ENCODE measurements at places on chromosomes 2 and 18.
A peak's percentile ranks its signal among the peaks of the same experiment; 100 is the strongest.

- no peak for DNase-seq
Measured at GRCh38 chr2:13611939-13612338, 895.2 kb downstream of the TRIB2 start.

GRCh38 chr2:99653433-99653832 is 163.6 kb upstream of the REV1 start:
- no peak for DNase-seq

DNA sequence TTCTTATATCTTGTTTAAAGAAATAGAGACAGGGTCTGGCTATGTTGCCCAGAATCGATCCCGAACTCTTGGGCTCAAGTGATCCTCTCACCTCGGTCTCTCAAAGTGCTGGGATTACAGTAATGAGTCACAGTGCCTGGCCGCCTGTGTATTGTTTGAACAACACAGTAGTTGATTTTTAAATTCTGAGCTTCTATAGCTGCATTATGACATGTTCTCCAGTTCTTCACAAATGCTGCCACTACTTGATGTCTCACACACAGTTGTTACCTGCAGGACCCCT is 7.7 kb upstream of the RHOB start:
- DNase-seq: no peak

GRCh38 chr2:170484552-170484951 is 230.6 kb upstream of the SP5 start:
- no peak for DNase-seq

GRCh38 chr18:37180086-37180485 is 351.2 kb downstream of the KIAA1328 start:
- DNase-seq: no peak

- no peak for DNase-seq
Measured at GRCh38 chr2:1968209-1968987, 224.1 kb upstream of the PXDN start.

DNA sequence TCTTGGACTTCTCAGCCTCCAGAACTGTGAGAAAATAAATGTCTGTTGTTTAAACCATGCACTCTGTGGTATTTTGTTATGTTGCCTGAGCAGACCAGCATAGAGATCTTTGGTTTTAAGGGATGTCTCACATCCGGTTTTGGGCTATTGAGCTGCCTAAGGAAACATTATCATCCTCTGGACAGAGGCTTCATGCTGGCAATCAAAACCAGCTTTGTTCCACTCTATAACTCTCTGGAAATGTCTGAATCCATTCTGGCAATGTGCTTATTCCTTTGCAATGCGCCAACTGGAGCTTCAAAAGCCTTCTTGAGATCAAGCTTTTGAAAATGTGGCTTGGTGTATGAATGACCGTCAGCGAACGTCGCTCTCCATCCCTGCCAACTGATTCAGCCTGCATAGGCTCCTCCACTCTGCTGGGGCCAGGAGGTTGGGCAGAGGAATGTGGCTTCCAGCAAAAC is 183.6 kb upstream of the MGAT5 start:
- no peak for DNase-seq

DNA sequence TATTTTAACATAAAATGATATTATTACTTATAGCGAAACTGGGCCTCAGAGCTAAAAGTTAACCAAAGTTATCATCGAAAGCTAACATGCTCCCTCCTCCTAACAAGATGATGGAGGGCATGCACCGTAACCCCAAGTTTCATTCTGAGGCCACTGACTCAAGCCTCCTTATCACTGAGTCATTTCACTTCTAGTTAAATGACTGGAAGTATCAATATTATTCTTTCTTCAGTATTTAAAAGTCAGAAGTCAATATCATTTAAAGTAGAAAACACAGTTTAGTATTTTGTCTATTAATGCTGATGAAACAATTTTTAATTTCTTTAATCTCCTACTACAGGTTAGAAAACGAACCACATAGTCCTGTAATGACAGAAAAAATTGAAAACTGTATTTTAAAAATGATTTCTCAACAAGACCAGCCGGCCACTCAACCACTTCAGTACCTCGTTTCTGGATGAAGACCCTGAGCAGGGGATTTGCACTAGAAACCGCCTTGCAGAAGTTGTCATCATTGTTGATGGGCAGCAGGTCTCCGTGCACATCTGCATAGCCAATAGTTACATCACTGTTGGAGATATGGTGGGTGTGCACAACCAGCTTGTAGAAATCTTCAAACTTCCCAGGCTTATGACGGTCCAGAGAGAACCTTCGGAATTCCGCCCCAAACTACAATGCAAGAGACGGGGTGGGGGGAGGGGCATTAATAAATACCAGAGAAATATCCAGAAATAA is 44.9 kb downstream of the PARD6G start:
- DNase-seq: no peak

DNA sequence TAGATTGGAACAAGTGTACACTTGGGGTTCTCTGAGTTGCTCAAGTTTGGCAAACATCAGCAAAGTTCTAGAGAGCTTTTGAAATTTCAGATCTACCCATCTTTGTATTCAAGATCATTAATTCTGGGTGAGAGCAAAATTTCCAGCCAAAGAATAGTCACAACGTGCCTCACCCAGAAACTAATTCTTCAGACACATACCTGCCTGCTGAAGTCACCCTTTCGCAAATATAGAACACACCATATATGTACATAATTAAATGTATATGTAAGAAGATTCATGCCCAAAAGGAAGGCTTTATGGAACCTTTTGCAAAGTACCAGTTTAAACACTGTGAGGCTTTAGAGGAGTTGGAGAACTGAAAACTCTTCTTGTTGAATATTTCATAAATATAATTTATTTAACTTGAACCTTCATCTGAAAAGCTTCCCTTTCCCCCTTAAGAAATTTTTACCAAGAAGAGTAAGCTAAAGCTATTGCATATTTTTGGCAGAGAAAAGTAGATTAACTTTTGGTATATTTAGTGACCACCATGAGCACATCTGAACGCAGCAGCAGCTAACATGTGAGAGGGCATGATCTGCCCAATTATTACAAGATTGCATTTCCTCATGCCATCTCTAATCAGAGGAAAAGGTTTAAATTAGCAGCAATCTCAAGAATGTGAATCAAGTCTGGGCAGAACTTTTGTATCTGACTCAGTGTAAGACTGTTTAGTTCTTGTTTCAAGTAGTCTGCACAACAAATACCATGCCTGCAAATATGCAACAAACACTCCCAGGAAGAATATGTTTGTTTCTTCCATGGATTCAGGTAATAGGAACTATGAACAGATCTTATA is 8.2 kb downstream of the RND3 start:
- no peak for DNase-seq

DNA sequence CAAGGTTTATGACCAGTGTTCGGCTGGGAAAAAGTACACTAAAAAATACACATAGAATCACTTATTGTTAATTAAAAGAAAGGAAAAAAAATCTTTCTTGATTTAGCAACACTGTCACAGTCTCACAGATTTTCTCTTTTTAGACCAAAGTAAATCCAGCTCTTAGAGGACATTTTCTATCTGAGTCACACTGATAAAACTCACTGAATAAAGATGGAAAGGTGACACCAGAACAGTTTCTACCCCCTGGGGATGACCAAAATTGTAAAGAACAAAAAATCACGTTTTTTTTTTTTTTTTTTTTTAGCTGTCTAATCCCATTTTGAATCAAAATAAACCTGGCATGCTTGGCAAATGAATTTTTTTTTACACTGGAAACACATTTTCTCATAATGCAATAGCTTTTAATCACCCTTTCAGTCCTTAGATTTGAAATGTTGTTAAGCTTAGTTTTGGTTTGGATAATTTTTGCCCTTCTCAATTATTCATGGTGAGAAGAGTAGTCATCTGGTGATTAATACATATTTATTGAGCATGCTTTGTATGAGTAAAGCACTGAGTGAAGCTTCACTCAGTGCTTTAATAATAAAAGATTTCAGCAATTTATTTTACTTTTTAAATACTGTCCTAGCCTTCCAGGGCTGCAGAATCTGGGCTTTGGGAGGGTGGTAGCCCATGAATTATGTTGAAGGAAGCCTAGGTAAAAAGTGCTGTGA is 886.3 kb downstream of the SLC4A3 start:
- no peak for DNase-seq

DNA sequence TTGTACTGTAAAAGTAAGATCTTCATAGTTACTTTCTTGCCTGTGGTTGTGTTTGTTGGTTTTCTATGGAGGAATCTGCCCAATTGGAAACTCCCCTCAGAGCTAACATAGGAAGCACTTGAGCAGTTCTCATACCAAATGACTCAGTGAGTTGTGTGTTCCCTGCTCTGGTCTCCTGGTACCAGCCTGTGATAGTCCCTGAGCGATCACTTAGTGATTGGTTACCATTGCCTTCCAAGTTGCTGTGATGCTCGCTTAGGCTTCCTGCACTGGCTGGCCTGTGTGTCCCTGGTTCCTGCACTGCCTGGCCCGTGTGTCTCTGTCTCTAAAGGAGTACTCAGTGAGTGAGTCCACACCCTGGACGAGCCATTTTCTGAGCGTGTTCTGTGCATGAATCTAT is 133.0 kb downstream of the MAP4K4 start:
- DNase-seq: no peak

- DNase-seq: no peak
Measured at GRCh38 chr2:10948188-10948564, 36.4 kb downstream of the KCNF1 start.

GRCh38 chr2:160145471-160145870 is 54.6 kb downstream of the ITGB6 start:
- DNase-seq: no peak

GRCh38 chr2:25558262-25558661 is 115.1 kb downstream of the DTNB start:
- DNase-seq: peak; percentile 15

GRCh38 chr2:58739033-58739432 is 497.9 kb upstream of the FANCL start:
- DNase-seq: no peak

- no peak for DNase-seq
Measured at GRCh38 chr2:104583811-104584210, 270.1 kb upstream of the POU3F3 start.

GRCh38 chr2:239008677-239009588 is 161.0 kb downstream of the TWIST2 start:
- no peak for DNase-seq

DNA sequence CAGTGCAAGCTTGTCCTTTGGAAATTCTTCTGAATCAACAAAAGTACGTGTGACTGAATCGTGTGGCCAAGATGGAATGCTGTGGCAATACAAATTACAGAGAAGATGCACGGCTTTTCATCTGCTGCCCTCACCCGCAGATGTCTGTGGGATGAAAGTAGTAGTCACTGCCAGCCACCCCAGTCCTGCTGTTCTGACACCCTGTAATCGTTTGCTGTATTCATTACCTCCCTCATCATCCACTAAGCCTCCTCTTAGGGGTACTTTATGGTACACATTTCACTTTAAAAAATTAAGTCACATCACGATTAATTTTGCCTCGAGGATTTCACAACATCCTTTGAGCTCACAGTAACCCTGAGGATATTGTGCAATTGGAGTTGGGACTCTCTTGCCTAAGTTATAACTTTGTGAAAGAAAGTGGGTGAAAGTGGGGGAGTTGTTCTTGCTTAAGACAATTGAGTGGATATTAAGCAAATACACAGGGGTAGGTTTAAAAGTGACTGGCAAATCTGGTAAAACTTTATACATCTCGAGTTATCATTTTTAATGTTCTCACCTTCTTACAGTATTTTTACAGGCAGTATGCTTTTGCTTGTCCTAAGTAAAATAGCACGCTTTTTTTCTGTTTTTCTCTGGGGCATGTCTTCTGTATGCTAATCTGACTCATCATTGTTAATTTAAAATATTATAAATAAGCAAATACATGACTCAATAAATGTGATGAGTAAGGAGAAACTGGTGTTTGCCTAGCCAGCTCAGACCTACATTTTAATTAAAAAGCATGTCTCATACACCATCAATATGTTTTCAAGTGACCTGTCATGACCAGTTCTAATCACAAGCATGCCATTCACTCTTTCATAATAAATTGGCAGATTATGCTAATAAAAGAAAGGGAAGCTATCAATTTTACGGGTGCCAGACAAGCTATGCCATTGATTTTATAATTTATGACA is 680.9 kb downstream of the IRS1 start:
- DNase-seq: no peak

DNA sequence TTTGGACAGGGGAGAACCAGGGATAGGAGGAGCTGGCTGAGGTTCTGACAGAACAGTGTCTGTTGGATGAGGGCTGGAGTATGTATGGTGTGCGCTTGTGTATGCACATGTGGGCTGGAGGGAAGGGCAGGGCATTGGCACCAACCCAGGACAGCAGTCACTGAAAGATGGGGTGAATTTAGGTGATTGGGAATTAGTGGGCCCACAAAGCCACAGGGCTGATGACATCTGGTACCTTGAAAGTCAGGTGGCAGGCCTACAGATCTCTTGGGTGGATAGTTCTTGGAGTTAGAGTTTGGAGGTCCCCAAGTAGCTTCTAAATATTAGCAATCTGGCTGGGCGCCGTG is 45.7 kb downstream of the C2orf42 start:
- DNase-seq: no peak

DNA sequence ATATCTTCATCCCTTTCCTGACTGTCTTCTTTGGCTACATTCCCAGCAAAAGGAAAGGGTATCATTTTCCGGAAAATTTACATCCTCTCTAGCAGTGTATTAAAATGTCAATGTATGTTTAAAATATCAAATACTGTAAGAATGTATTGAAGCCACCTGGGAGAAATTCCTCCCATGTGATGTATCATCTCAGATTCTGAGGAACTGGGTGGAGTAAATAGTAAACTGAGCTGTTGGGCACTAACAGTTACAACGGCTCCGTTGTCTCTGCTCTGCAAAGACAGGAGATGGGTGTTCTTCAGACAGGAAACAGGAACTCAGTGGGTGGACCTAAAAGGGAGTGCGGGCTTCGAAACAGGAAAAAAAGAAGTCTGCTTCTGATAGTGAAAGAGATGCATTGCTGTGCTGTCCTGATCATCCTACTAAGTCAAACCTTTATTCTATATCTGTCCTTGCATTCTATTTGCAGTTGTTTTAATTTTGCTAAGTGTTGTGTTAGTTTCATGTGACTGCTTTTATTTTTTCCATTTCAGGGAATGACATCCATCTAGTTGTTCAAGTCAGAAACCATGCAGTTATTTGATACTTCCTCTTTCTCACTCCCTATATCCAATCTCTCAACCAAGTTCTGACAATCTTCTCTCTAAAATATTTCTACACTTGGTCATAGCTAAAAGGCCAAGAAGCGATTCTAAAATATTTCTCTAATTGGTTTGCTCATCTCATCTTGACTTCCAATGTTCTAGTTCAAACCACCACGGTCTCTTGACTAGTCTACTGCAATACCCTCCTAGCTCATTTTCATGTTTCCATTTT is 19.4 kb downstream of the DOK1 start:
- DNase-seq: no peak

DNA sequence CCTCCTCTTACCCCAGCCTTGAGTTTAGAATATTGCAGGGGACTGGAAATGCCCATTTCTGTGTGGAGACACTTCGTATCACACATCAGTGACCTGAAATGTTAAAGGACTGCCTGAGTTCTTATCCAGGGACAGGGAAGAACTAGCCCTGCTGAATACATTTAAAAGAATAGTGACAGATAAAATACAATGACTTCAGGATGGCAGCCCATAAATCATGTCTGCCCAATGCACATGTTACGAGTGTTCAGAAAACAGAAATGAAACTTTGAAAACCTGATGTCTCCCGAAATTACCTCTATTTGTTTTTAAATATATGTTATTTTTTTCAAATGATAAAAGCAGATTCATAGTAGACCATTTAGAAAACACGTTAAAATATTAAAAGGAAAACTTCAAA is 22.3 kb upstream of the RAB12 start:
- DNase-seq: no peak

GRCh38 chr2:239826786-239827522 is 198.2 kb downstream of the NDUFA10 start:
- no peak for DNase-seq

- peak; percentile 2 for DNase-seq
Measured at GRCh38 chr18:63788447-63789096, 13.4 kb downstream of the SERPINB7 start.
